ENCODE measurements at places on chromosomes 2 and 18. TPM values are rescaled to one million over a fixed set of nuclear protein-coding genes. Genes with fewer than 3 reads are reported as not detected.

POTEF gene
- not detected for total RNA-seq

GKN2 gene
- total RNA-seq: not detected

ASB3 gene
- total RNA-seq: 21.2 TPM

SYT4 gene
- total RNA-seq: 5.4 TPM

SERPINB2 gene
- total RNA-seq: 0.28 TPM

SCYGR4 gene
- not detected for total RNA-seq

MMADHC gene
- 86.8 TPM for total RNA-seq

AKAIN1 gene
- not detected for total RNA-seq

PIEZO2 gene
- 5.3 TPM for total RNA-seq

SERPINB13 gene
- total RNA-seq: not detected

NDC80 gene
- 0.84 TPM for total RNA-seq

ALLC gene
- not detected for total RNA-seq

SERPINB8 gene
- 10.2 TPM for total RNA-seq

SCYGR8 gene
- not detected for total RNA-seq

TLX2 gene
- 0.46 TPM for total RNA-seq

CYTIP gene
- total RNA-seq: 5.4 TPM

RFTN2 gene
- total RNA-seq: 10.5 TPM

IGFBP5 gene
- total RNA-seq: 101 TPM

All from adrenal gland (tissue), 19 donors.